ENCODE measurements at places on chromosomes 3 and 15. TPM values are rescaled to one million over a fixed set of nuclear protein-coding genes. Genes with fewer than 3 reads are reported as not detected.

DNA sequence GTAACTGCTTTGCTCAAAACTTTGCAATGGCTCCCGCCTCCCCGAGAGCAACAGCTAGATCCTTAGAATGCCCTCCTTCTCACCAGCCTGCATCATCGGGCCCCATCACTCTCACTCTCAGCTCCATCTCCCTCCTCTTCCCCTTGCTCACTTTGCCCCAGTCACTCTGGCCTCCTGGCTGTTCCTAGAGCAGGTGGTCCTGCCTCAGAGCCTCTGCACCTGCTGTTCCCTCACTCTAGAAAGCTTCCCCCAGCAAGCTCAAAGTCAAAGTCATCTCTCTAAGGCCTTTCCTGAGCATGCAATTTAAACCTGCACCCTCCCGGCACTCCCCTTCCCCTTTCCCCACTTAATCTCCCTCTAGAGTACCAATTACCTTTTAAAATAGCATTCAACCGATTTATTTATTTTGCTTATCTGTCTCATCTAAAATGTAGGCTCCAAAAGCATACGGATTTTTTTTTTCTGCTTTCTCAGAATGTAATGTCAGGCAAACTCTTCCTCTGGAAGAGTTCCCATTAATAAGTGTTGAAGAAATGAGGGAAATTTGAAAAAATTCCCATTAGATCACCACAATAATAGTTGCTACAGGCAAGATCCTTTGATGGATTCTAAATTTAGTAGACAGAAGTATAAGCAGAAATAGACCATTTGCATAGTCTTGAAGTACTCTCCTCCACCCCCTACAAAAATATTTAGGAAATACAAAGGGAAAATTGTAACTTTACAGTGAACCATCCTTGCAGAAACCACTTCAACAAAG is 15.9 kb upstream of the HES1 start:
- DNase-seq, result no peak

Gene MRAS
- total RNA-seq, result 17.2 TPM

- no peak for DNase-seq
Measured at GRCh38 chr3:27719314-27720003, 2.7 kb downstream of the EOMES start.

DNA sequence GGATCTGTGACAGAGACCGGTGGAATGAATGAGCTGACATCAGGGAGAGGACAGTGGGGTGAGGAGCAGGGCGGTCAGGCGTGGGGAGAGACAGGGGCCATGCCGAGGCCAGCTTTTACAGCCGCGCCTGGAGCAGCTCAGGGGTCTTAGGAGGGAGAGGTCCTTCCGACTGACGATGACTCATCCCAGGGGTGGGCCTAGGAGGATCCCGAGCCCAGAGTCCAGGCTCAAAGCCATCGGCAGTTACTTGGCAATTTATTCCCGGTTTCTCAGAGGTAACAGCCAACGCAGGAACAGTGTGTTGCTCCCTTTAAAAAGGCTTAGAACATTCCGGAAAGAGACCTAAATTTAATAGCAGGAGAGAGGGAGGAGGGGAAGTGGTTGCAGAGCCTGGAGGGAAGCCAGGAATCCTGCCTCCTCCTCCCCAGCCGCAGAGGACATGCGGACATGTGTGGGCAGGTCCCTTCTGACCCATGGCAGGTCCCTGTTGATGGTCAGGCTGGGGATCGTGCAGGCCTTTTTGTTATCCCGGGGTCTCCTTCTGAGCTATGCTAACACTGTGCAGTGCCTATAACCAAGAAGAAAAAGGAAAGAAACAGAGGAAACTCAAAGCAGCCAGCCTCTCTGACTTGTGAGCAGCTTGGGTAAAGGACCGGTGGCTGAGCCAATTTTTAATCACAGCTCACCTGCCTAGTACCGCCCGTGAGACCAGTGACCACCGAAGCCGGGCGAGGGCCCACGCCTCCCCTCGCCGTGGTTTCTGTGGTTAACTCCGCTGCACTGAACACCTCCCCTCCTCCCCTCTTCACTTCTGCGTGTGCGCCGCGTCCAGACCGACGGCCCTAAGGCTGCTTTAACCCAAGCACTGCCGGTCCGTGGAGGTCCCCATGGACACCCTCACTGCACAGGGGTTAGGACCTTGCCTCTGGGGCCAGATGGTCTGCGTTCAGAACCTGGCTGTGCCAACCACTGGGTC is 392.4 kb upstream of the PROK2 start:
- DNase-seq, result no peak

DNA sequence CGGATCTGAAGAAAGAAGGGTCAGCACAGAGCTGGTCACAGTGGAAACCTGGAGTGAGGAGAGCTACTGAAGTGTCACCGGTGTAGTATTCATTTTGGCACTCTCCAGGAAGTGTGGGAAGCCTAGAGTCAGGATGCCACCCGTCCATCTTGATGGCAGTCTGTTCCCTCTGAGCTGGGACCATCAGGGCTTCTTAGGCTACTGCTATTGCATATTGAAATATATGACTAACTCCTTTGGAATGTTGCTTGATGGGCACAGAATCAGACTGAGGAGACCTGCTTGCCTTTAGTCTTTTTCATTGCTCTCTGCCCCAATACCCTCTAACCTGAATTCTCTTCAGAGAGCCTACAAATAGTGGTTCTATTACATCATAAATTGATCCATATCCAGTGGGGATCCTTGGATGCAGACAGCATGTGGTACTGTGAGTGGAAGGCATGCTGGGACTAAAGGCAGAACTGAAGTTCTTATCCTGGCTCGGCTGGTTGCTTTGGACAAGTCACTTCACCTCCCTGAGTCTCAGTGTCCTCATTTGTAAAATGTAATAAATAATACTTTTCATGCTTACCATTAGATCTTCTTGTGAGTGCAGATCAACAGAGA is 143.5 kb downstream of the PDE8A start:
- DNase-seq, result peak; percentile 29

- no peak for DNase-seq
Measured at GRCh38 chr3:66484106-66484844, 16.5 kb downstream of the LRIG1 start.

Gene ZBTB47
- total RNA-seq, result 6.2 TPM

GRCh38 chr15:32851572-32851971 is 133.8 kb downstream of the GREM1 start:
- no peak for DNase-seq

- DNase-seq, result no peak
Measured at GRCh38 chr15:100140527-100141308, 201.1 kb downstream of the ADAMTS17 start.

DNA sequence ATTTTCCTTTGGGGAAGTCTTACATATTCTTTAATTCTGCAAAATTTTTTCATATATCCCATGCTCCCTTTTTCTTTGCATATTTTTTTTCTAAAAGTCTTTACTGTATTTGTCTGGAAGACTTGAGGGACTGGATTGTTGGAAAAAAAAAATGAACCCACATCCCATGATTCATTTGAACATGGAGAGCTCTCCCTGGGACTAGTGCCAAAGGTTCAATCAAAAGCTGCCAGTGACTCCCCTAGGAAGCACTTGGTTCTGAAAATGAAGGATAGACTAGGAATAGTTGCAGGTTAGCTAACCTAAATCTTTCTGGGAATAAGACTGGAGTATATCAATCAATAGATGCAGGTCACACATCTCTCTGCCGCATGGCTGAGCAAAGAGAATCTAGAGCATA is 16.4 kb upstream of the BNC1 start:
- DNase-seq, result no peak

DNA sequence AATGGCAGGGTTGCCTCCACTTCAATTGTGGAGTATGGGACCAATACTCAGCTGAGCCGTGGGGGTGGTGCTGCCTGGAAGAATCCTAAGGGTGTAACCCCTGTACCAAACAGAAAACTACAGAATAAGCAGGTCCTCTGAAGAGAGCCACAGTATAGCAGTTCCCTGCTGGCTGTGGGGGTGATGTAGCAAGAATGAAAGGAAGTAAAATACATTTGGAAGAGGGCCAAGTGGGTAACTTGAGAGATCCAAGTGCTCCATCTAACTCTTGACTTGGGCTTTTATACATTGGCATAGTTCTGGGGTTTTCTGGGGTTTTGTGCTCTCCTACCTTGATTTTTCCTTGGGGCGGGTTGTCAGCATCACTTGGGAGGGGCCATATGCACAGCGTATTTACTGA is 341.4 kb downstream of the OTOL1 start:
- DNase-seq, result no peak

- DNase-seq, result no peak
Measured at GRCh38 chr15:63588826-63589225, 8.4 kb upstream of the FBXL22 start.

DNA sequence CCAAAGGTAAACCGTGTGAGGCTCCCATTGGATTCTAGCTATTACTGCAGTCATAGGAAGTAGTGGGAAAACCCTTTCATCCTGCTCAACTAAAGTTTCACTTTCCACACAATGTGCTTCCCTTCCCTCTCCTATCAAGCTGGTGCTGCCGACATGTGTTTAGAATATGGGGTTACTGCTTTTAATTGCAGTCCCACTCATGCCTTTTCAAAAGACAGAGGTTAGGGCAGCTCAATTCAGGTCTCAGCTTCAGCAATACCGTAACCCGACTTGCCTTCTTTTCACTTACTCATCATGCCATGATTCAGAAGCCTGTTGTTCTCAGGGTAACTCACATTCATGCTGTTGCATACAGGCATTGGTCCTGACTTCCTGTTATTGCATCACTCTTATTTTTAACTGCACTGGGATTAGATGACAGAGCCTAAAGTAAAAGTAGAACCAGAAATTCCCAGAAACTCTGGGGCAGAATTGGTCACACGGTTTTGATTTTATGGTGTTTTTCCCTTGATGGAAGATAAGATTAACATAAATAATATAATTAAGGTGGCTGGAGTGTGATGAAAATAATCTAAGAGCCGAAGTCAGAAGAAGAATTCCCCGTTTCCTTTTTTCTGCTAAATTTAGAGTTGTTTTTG is 45.7 kb downstream of the C2CD4B start:
- DNase-seq, result peak; percentile 98

Gene XCR1
- not detected for total RNA-seq

DNA sequence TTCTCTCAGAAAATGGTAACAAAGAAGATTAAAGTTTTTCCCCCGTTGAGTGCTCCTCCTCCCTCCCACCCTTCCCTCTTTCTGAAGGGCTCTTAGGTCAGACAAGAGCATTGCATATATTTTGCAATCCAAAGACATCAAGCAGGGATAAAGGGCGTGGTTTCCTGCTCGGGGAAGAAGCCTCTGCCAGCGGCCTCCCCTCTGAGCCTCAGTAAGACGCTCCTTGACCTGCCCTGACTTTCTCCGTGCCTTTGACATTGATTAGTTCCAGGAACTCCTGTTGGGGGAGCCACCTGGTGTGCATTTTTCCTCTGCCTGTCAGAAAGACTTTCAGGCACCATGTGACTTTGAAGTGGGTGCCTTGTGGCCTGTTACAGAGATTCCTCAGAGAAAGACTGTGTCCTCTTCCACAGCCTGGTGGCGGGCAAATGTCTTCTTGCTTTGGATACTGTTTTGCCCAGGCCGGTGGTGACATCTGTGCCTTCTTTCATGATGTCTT is 87.2 kb upstream of the TBL1XR1 start:
- no peak for DNase-seq

- DNase-seq, result no peak
Measured at GRCh38 chr3:170697131-170697530, 111.3 kb upstream of the SLC7A14 start.

DNA sequence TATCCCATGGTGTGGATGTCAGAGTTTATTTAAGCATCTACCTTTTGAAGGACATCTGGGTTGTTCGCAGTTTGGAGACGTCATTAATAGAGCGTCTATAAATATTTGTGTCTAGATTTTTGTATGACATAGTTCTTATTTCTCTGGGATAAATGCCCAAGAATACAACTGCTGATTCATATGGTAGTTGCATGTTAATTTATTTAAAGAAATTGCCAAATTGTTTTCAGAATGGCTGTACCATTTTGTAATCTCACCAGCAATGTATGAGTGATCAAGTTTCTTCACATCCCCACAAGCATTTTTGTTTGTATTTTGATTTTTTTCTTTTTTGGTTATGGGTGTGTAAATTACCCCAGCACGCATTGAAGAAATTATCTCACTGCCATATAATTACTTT is 656.9 kb downstream of the NTRK3 start:
- no peak for DNase-seq

Gene HLTF
- total RNA-seq, result 24.4 TPM

Gene DNAJC17
- 43.2 TPM for total RNA-seq

Gene ZNF770
- 22.4 TPM for total RNA-seq

Gene ZNF148
- total RNA-seq, result 16.3 TPM

Gene ST6GAL1
- 35.8 TPM for total RNA-seq

DNA sequence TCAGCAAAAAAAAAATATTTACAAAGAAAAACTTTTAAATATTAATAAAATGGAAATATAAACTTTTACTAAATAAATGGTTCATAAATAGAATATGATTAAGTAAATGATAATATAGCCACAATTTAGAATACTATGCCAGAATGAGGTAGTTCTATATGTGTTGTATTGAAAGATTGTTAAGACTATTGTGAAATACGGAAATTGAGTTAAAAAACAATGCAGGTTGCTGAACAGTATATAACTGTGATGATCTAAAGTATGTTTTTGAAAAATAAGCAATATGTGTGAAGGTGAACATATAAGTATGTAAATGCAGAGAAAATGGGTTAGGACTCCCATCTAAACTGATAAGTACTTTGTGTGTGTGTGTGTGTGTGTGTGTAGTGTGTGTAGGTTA is 1.2 kb downstream of the ZNF35 start:
- no peak for DNase-seq

DNA sequence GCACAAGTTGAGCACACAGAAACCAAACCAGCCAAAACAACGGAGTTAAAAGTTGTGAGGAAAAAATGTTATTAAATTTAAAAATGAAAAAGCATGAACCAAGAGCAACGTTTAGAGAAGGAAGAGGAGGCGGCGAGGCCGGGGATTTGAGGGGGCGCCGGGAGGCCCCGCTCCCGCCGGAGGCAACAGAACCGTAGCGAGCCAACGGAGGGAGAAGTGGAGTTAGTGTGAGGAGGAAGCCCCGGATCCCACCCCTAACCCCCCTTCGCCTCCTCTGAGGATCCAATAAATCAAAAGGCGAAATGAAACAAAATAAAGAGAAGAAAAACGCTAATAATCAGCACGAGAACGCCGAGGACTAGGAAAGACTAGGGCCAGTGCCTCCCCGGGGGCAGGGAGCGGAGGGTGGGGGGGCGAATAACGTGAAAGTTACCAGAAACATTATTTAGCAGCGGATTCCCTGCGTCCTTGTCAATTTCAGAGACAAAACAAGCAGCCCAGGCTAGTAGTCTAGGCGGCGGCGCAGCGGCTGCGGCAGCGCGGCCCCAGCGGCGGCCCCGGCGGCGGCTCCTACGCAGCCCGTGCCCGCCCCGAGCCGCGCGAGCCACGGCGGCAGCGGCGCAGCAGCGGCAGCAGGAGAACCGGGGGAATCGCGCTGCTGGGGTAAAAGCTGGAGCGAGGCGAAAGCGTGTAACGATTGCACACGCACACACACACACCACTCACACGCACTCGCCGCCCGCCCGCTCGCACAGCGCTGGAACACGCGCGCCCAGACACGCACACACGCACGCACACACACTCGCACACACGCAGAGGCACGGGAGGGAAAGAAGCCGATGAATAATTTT is 1.7 kb downstream of the MEIS2 start:
- no peak for DNase-seq

Gene ATP10A
- total RNA-seq, result 13.2 TPM

- peak; percentile 78 for DNase-seq
Measured at GRCh38 chr15:38991701-38992100, 427.1 kb upstream of the RASGRP1 start.

GRCh38 chr3:61561374-61562041 is at the start of gene PTPRG:
PTPRG (plus strand) TSS chr3:61561571; CDS start chr3:61562288, 717 bp downstream.
- DNase-seq, result peak; percentile 48

Gene LTF
- total RNA-seq, result not detected

Gene ITIH1
- not detected for total RNA-seq

Gene SEMA3F
- total RNA-seq, result 36.0 TPM

Gene PDE8A
- total RNA-seq, result 14.9 TPM

- no peak for DNase-seq
Measured at GRCh38 chr15:67838789-67839332, 984 bp downstream of the RNU6-1 start.

All from epithelial cell of proximal tubule (primary cell).